ENCODE measurements at places on chromosomes 6 and 20.
A peak's percentile ranks its signal among the peaks of the same experiment; 100 is the strongest.

GRCh38 chr6:21666201-21666691 is 72.7 kb downstream of the SOX4 start:
- DNase-seq: no peak

GRCh38 chr6:138582573-138582972 is 83.3 kb upstream of the NHSL1 start:
- DNase-seq: no peak

DNA sequence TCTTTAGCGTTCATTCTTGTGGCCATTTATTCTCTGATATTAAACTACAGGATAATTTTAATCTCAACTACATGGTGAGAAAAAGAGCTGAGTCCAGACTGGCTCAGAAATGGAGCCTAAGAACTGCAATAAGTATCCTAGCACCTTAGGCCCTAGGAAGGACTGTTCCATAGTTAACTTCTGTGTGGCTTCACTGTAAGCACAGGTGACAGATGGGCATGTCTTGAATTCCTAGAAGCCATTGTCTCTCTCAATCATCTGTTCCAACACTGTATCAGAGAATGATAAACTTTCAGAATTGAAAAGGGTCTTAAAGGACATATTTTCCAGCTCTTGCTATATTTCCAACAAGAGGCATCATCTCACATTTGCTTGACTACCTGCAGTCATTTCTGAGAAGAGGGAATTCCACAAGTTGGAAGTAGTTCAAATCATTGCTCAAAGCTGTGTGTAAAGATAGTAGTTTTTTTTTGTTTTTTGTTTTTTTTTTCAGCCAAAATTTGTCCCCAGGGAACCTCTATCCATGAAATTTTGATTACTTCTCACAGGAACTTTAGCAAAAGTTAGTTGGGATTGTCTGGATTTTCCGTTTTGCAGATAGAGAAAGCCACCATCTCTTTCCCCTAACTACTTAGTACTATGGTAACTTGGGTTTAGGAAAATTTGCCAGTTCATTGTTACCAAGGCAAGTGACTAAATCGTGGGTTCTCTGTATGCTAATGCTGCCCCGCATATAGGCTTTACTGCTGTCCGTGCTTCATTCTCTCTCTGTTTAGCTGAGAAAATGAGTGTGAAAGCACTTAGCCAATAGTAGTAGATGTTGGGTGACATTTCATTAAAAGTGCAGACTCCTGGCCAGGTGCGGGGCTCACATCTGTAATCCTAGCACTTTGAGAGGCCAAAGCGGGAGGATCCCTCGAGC is 47.2 kb downstream of the KCNS1 start:
- DNase-seq: no peak

DNA sequence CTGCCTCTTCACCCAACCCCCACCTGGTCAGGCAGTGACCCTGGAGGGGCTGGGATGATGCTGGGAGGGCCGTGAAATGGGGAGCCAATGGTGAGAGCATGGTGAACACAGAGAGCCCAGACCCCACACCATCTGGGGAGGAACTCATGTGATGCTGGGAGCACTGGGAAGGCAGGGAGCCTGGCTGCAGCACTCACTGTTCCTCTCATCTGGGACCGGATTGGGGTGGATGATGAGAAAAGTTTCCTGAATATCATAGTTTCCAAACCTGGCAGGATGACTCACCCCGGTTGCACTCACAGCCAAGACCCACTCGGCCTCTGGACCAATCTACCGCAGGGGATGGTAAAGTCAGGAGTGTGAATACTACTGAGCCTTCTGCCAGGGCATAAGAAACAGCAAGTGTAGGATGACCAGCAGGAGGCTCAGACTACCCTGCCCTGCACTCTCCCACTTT is 21.8 kb downstream of the ULBP1 start:
- no peak for DNase-seq

- DNase-seq: no peak
Measured at GRCh38 chr6:98589536-98589935, 244.8 kb upstream of the POU3F2 start.

- no peak for DNase-seq
Measured at GRCh38 chr6:125414507-125414906, 112.7 kb upstream of the HDDC2 start.

DNA sequence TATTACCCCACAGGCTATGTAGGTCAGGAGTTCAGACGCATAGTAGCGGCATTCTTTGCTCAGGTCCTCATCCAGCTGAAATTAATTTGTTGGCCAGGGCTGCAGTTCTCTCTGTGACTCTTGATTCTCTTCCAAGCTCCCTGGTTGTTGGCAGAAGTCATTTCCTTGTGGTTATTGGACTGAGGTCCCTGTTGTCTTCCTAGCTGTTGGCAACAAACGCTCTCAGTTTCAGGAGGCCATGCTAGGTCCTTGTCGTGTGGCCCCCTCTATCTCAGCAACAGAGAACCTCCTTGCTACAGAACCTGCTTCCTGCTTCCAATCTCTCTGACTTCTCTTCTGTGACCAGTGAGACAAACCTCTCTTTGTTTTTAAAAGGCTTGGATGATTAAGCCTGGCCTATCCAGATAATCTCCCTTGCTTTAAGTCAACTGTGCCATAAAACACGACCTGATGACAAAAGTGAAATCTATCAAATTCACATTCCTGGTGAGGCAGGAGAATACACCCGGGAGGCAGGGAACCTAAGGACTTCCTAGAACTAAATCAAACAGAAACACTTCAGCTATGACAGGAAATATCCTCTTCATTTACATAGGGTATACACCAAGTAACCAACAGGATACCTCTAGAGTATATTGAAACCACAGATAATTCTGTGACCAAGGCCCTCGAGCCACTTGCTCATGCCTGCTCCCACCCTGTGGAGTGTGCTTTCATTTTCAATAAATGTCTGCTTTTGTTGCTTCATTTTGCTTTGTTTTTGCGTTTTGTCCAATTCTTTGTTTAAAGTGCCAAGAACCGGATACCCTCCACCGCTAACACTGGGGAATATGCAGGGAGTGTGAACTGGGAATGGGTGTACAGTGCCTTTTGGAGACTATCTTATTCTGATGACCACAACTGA is 196.0 kb downstream of the BTBD3 start:
- no peak for DNase-seq

DNA sequence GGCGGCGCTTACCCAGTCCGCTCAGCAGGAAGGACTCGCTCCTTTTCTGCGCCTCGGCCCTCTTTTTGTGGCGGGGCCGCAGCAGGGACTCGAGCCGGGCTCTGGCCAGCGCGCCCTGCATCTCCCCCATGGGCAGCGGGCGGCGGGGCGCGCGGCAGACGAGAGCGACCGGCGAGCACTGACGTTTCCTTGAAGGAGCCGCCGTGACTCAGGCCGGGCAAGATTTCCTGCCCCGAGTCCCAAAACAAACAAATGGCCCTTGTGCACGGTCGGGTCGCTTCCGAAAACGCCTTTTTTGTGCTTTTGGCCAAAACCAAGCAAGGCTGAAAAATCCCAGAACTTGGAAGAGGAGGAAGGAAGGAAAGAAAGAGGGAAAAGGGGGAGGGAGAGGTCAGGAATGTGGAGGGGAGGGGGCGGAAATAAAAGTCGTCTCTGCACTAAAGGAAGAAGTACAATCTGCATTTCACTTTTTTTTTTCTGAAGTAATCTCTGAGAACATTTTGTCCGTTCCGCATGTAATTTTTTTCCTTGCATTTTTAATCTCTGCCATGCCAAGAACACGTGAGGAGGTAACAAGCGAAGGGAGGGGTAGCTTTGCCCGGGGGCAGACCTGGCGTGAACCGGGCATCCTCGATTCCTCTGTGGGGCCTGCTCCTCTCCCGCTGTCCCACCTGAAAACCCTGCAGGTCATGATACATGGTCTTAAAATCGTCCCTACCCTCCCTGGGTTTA is 123.3 kb upstream of the SLC2A12 start:
- peak; percentile 35 for DNase-seq

DNA sequence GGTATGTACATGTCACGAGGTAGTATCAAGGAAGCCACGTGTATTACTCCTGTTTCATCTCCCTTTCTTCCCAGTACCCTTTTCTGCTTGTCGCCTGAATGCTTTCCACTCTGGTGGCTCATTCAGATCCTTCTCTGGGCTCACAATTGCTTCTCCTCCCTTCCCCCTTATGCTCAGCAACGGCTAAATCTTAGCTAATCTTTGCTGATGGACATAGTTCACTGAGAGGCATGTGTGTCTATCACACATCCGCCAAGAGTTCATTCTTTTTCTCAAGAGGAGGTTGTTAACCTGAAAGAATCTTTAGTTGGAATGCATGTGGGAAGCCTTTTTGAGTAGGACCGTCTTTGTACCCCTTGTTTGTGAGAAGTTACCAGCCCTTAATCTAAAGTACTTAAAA is 25.8 kb upstream of the MROH8 start:
- DNase-seq: no peak

- DNase-seq: no peak
Measured at GRCh38 chr6:4209196-4209595, 73.8 kb upstream of the ECI2 start.

DNA sequence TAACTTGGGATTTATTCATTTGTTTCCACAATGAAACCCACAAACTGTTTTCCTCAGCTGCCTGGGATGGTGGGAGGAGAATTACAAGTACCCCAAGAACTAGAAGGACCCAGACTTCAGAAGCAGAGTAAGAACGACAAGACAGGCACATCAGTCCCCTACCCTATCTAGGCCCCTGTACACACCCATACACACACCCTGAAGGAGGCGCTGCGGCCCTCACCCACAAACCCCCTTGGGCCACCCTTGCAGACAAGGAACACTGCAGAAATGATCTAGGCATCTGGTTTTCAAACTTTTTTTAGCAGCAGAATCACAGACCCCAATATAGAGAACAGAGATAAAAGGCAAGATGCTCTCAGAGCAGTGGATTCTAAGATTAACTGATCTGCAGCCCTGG is 55.0 kb downstream of the TRERF1 start:
- no peak for DNase-seq

DNA sequence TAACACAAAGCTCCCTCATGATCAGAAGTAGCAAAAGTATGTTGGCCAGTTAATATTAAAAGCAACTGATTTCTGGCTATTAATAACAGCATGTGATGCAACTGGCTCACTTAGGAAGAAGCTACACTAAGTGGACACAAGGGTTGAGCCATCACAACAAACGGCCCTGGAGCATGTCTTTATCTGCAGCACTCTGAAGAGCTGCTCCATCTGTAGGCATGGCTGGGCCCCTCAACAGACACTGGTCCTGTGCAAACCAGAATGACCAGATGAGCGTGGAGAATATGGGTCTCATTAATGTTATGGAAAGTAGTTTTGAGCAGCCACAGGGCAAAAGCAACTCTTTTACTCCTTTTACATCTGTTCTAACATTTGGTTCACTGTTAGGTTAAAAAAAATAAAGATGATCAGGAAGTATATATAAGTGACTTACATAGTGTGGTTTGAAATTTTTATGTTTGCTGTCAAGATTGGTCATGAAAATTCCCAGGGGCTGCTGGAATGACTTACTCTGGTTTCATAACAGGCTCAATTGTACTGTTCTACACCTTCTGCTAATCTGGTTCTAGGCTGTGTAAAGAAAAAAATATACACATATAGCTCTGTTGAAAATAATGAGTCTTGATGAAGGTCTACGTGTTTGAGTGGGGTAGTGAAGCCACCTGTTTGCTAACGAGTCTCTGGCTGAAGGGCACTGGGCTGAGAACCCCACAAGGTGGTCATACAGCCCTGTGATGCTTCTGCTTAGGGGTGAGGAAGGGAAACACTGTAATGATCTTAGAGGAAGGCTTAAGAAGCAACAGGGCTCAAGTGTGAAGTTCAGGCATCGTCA is 58.1 kb downstream of the INSM1 start:
- DNase-seq: no peak

Data from activated CD4-positive, alpha-beta T cell treated with anti-CD3 and anti-CD28 coated beads, Interleukin-2, amount 10 ng/mL, durations not matched to agents 7 days and 5 days (primary cell).